Right renal cortex interstitium (tissue), 3 donors: ENCODE measurements at places on chromosomes 11 and 22.

- DNase-seq: no peak
These were observed 225.6 kb downstream of the TMEM135 start for GRCh38 chr11:87263264-87263838.

DNA sequence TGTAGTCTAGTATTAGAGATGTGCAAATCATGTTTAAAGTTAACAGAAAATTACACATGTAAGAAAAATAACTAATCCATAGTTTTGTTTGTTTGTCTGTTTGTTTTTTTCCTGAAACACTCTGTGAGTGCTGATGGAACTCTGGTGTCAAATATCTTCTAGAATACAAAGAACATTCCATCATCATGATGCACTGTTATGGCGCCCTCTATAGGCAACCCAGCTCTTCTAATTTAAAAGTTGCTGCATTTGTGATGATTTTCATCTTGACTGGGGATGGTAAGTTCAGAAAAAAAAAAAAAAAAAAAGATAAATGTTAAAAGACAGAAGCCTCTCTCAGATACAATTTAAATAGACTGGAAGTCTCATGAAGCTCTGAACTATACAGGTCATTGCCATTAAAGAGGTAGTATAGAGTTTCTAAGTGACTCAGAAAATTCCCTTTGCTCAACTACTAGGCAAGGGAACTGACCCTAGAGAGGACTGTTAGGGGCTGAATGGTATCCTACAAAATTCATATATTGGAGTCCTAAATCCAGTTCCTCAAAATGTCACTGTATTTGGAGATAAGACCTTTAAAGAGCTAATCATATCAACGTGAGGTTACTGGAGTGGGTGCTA is 597.2 kb upstream of the ANO3 start:
- DNase-seq: no peak

- DNase-seq: no peak
These were observed 260.6 kb downstream of the CNTN5 start for GRCh38 chr11:99281331-99281730.

- no peak for DNase-seq
These were observed 30.4 kb upstream of the SHANK2 start for GRCh38 chr11:71282581-71283351.

GRCh38 chr11:92601048-92601447 is 368.4 kb upstream of the MTNR1B start:
- DNase-seq: no peak

DNA sequence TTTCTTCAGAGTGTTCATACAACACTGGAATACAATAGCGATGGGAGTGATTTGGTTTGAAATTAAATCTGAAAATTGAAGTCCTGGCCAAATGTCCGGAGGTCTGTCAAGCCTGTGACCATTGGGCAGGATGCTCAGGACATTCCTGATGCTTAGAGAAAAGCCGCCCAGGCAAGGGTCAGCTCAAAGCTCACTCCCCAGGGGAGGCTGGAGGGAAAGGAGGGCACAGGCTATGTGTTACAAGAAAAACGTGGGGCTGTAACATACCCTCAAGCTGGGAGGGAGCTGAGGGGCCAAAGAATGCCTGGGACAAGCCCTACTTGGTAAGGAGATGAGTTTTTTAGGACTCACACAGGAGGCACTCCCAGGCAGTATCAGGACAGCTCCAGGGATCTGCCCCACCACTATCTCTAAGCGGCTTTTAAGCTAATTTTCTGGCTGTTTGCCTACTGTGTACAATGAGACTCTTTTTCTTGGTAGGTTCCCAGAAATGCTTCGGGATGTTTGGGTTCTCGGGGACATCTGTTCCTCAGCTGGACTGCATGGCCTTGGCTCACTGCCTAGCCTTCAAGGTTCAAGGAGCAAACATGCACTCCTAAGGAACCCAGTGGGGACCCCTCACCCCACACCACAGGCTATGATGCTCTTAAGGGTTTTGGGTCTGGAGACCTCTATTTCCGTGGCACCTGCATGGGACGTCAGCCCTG is 500.1 kb downstream of the BRD1 start:
- no peak for DNase-seq

GRCh38 chr11:69088676-69089146 is 40.0 kb downstream of the TPCN2 start:
- DNase-seq: no peak

DNA sequence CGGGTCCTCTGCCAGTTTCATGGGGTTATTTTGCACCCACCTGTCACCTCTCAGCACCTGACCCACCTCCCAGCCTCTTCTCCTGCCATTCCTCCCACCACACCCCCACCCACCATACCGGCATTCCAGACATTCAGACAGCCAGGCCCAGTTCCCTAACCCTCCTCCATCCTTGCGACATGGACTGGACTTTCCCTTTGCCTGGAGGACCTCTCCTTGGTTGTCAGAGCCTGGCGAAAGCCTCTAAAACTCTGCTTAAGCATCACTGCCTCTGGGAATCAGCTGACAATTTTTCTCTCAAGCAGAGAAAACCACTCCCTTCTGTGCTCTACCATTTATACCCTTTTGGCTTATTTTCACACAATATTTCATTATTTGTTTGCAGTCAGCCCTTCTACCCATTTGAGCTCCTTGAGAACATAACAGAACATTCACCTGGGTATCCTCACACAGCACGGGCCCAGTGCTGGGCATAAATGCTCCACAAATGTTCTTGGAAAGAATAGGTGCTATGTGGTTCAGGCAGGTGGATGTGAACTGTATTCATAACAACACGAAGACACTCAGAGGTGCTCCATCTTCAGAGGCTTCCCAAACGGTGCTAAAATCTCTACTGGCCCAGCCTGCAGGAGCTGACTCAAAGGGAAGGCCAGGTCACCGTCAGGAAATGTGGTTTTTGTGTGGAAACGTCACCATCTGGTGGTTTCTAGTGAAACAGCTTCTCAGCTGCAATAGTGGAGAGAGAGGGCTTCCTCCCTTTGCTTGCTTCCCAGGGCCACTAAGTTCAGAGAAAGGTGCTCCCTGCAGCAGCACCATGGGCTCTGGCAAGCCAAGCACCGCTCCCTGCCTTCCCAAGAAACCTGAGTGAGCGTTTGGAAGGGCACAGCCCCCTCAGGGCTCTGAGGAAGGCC is 10.4 kb downstream of the SPATA19 start:
- no peak for DNase-seq

DNA sequence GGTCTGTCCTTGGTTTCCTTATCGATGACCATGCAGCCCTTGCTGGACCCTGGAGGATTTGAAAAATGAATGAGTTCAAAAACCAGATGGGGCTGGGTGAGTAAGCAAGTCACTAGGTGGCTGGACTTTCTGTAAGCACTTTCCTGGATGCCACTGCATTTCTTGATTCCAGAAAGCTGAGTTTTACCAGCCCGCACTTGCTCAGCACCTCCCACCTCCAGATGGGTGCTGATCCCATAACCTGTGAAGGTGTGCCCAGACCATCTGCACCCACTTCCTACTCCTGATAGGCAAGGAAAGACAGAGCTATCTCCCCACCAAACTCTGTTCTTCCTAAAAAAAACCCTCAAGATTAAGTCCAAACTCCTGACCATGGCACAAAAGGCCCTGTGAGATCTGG is 21.1 kb downstream of the ASCC2 start:
- DNase-seq: no peak

DNA sequence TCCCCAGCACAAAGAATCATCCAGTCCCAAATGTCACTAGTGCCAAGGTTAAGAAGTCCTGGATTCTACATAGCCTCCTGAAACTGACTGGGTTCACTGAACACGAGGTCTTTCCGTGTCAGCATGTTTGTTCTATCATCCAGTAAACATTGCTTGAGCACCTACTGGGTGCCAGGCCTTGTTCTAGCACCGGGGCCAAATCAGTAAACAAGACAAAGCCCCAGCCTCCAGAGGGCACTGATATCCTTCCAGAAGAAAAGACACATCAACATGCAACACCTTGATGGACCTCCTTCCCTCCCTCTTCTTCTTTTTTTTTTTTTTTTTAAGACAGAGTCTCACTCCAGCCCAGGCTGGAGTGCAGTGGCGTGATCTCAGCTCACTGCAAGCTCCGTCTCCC is 26.9 kb downstream of the TPST2 start:
- no peak for DNase-seq

DNA sequence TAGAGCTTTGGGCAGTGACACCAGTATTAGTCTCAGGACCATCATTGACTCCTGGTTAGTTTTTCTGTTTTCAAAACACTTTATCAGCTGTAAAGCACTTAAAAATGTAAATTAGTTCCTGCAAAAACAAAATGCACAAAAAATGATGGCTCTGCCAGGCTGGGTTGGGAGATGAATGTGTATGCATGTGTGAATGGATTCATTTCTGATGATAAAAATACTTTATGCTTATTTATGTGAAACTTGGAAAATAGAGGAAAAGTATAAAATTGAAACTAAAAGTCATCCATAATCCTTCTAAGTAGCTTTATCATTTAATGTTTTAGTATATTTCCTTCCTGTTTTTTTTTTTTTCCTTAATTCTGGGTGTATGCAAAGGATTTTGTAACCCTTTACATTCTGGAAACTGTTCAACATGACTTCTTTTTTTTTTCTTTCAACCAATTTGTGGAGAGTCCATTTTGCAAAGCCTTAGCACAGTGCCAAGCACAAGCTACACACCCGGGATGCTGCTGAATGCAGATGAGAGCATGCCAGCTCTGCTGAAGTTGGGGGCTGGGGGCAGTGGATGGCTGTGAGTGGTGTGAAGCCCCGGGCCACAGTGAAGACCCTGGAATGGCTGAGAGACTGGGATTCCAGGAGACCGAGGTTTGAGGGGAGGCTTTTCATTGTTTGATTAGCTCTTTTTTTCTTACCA is 37.6 kb downstream of the PTPRJ start:
- no peak for DNase-seq

GRCh38 chr11:3139086-3139440 is 26.0 kb downstream of the OSBPL5 start:
- no peak for DNase-seq

DNA sequence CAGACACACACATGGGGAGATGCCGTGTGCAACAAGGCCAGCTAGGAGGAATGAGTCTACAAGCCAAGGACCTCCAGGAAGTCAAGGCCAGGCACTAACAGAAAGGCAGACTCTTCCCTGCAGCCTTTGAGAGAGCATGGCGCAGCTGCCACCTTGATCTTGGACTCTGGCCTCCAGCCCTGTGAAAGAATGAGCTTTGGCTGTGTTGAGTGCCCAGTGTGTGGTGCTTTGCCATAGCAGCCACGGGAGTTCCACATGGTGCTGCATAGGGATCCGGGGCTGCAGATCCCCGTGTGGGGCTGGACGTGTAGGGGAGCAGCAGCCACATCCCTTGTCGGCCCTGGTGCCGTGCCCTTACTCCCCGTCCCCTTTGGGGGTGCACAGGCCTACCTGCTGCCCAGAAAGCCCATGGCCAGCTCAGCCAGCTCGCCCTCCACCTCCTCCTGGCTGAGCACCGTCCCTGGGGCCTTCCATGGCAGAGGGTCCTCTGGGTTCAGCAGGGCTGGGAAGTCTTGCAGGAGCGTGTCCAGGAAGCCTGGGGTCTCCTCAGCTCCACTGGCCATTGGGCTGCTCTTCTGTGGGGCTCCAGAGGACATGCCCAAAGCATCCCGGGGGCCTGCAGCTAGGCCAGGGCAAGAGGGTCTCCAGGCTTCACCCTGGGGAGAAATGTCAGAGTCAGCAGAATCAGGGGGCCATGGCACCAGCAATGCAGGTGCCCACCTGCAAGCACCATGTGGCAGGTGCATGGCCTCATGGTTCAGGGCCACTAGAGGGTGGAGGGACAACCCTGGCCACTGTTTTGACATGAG is 7.0 kb downstream of the PPM1F start:
- no peak for DNase-seq

GRCh38 chr11:65418431-65418680 is 4.2 kb upstream of the NEAT1 start:
- DNase-seq: no peak

DNA sequence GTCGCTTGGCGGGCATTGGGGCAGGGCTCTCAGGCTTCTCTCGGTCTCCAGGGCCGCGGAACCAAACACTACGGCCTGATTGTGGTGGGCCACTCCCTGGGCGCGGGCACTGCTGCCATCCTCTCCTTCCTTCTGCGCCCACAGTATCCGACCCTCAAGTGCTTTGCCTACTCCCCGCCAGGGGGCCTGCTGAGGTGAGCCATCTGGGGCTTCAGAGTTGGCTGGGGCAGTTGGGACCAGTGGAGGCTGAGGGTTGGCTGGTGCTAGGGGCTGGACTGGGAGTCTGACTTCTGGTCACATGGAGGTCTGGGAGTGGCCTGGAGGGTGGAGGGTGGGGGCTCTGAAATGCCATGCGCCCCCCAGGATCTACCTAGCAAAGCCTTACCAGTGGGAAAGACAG is 15.3 kb upstream of the MYRF start:
- DNase-seq: no peak

GRCh38 chr11:6627762-6628241 is 8.6 kb upstream of the TPP1 start:
- no peak for DNase-seq

GRCh38 chr11:2778630-2779498 is 79.1 kb upstream of the KCNQ1OT1 start:
- no peak for DNase-seq

GRCh38 chr11:70608568-70609470 is 210.5 kb downstream of the CTTN start:
- no peak for DNase-seq

DNA sequence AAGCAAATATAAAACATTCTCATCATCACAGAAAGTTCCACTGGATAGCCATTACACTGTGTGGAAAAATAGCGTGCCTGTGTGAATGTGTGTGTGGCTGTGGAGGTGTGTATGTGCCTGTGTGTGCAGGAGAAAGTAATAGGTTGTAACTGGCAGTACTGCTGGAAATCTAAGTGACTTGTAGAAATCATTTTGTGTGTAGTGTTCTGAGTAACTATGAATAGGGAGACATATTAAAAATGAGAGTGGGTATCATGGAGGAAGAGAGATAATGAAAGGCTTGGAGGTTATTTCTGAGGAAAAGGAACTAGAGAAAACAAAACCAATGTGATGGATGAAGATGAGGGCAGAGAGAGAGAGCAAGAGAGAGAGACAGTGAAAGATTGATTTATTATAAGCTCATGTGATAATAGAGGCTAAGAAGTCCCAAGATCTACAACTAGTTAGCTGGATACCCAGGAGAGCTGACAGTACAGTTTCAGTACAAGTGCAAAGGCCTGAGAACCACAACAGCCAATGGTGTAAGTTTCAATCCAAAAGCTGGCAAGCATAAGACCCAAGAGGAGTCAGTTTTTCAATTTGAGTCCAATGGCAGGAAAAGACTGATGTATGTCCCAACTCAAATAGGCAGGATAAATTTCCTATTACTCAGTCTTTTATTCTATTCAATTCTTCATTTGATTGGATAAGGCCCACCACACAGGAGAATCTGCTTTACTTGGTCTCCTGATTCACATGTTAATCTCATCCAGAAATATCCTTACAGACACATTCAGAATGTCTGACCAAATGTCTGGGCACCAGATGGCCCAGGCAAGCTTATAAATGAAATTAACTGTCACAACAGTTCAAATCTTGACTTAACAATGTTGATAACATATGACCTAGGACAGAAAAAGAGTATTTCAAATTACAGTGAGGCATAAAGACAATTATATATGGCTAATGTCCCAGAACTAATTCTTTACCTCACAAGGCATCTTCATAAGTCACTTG is 14.9 kb downstream of the KBTBD3 start:
- no peak for DNase-seq

DNA sequence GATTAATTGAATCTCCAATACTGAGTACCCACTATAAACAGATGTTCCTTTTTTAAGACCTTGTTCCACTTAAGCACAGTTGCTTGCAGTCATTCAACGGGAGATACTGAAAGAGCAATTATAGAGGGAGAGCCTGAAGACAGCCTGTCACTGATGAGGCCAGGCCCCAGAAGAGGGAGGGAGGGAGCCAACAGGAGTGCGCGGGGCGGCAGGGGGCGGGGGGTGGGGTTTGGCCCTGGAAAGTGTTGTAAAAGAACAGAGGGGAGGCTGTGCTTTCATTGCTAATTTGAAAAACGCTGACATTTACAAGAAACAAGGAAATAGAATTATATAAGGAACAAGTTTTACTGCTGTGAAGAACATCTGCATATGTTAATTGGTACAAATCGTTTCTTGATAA is 53.1 kb downstream of the MAP6 start:
- DNase-seq: no peak
